ENCODE measurements at places on chromosomes 5 and 9. TPM values are rescaled to one million over a fixed set of nuclear protein-coding genes. Genes with fewer than 3 reads are reported as not detected.

DNA sequence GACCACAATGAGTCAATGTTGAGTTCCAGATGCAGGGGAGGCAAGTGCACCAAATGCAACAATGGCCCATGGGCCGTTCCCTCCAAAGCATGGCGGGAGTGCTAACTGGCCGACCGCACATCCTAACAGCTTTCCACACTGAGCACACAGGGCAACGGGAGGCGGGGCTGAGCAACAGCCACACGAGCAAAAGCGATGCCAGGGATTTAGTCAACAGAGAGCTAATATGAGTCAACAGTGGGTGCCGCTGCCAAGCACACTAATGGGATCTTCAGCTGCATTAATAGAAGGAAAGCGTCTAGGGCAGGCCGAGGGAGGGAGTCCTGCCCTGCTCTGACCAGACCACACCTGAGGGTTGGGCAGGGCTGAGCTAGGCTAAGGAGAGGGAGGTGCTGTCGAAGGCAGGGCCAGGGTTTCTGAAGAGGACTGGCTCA, 4.6 kb downstream of the EPB41L4B start:
- no peak for DNase-seq

Gene FOXI1
- total RNA-seq, result not detected

DNA sequence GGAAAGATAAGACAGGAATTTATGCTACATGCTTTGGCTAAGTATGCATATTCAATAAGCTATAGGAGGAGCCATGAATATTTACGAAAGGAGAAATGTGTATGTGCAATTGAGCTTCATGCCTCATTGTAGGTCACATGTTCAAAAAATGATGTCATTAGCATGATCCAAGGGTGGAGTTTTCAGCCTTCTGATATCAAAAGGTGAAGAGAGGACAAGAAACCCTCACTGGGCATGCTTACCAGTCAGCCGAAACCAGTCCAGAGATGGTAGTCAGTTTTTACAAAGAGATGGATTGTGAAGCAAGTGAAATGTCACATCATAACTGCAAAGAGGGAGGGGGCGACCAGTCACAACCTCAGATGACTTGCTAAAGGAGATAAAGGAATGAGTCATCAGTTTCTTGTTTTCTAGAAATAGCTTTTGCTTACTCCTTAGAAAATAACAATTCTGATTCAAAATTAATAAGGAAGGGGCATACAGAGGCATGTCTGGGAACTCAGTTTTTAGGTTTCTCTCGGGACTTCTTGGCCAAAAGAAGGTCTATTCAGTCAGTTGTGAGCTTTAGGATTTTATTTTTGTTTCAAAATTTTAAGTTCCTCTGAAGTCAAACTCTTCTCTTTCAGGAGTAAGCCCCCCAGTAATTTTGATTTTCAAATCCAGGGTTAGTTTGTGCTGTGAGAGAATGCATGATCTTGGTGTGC, 1067.8 kb upstream of the EDIL3 start:
- no peak for DNase-seq

DNA sequence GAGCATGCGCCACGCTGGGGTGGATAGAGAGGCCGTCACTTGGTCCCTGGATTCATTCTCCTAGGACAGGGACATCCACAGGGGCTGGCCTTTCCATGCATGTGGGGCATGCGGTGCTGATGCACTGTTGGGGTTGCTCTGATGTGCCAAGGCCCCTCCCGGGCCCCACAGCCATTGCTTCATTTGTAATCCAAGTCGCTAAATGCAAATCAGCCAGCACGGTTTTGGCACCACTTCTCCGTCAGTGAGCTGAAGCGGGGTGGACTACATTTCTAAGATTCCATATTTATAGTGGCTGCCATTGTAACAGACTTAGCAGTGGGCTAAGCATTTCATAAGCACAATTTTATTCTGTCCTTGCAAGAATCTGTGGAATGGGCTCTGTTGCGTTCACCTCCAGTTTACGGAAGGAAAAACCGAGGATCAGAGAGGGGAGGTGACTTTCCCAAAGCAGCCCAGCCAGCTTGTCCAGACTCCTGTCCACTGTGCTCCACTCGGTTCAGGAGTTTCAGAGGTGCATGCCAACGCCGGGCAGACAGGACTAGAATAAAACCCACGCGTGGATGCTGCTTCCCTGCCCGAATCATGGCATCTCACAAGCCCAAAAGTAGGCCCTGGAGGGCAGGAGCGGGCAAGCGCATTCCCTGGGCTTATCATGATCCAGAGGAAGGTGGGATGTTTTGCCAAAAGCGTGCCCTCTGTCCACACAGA, 102.6 kb upstream of the COL5A1 start:
- no peak for DNase-seq

- DNase-seq, result no peak
Measured at GRCh38 chr5:30937070-30937469, 256.4 kb upstream of the CDH6 start.

DNA sequence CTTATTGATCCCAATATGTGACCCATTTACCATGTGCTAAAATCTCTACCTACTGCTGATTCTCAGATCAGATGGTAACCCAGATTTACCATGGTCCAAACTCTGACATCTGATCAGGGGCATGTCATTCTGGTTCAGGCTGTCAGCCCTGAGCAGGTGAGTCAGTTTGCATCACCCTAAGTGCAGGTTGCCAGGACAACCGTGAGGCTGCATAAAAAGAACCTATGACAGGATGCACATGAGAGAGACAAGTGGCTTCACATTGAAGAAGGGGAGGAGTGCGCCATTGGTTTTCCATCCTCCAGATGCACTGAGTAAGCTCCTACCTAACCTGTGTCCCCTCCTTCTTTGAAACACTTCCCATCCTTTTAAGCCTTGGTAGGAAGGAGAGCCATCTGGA, 801 bp upstream of the PRSS3 start:
- no peak for DNase-seq

Gene GBGT1
- total RNA-seq, result 15.9 TPM

- DNase-seq, result no peak
Measured at GRCh38 chr9:11023201-11023600, 410.4 kb upstream of the PTPRD start.

DNA sequence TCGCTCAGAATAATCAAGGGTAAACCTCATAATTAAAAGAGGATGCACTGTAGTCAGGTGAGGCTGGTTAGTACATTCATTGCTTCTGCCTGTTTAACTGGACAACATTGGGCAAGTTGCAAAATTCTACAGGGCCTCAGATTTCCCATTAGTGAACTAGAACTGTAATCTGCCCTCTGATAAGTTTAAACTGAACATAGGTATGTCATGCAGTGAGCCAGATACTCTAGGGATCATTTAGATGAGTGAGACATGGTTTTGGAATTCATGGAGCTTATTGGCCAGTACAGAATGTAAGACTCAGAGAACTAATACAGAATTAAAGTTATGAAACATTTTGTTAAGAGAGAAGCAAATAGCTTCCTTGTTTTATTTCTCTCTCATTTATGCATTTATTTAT, 35.9 kb downstream of the RNF44 start:
- no peak for DNase-seq

Gene SIMC1
- total RNA-seq, result 28.3 TPM

DNA sequence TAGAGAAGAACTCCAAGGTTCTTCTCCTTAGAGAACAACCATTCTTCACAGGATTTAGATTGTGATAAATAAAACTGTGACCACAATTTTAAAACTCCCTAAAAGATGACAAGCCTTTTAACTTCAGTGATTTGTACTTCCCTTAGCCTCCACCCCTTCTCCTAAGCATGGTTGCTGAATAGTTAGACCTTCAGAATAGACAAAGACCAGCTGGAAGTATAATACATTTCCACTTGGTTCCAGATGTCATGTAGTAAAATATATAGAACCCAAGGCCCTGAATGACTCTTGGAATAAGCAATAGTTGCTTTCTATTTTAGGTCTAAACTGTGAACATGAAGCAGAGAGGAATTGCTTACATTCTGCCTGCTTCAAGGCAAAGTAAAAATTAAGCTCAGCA, 208.7 kb downstream of the ARRDC3 start:
- DNase-seq, result no peak

GRCh38 chr5:151320481-151320880, 16.9 kb upstream of the SLC36A3 start:
- DNase-seq, result peak; percentile 86

- DNase-seq, result no peak
Measured at GRCh38 chr5:40587376-40587775, 92.3 kb upstream of the PTGER4 start.

Gene SPINK4
- total RNA-seq, result not detected

GRCh38 chr5:113084402-113085083, 107.9 kb downstream of the DCP2 start:
- DNase-seq, result no peak

GRCh38 chr5:43804041-43804440, 201.1 kb downstream of the NNT start:
- no peak for DNase-seq

- no peak for DNase-seq
Measured at GRCh38 chr9:74132986-74133385, 364.1 kb upstream of the RORB start.

- no peak for DNase-seq
Measured at GRCh38 chr5:55711507-55712022, 559 bp downstream of the SLC38A9 start.

DNA sequence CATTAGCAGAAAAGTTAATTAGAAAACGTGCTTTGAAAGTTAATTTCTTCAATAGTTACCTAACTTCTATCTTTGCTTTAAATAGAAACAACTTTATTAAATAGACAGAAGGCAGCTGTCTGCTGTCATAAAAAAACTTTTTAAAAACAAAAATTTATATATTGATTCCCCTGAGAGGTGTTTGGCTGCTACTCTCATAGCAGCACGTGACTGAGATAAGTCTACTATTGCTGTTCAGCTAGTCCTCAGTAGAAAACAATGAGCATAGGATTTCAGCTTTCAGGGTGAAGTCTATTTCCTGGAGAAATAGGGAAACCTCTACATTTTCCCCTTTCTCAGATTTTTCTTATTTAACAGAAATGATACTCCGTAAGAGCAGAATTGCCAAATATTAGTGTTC, 135.0 kb upstream of the FBN2 start:
- DNase-seq, result no peak

- DNase-seq, result no peak
Measured at GRCh38 chr9:122087406-122088200, 5.5 kb downstream of the TTLL11 start.

DNA sequence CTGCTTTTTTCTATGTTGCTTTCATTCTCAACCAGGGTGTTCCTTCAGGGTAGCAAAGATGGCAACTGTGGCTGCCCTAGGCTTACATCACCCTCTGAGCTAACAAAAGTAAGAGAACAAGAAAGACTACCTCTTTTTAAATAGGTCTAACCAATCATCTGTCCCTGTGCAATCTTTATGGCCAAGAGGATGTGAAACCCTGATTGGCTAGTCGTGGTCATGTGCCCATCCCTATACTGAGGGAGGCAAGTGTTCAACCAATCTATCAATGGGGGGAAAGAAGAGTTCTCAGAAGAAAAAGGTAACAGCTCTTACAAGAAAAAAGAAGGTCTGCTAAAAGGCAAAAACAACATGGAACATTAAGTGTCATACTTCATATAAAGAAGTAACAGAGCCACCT, 11.7 kb upstream of the SNCAIP start:
- no peak for DNase-seq

GRCh38 chr9:89274838-89275237, 36.2 kb upstream of the CKS2 start:
- DNase-seq, result no peak

Gene SOWAHA
- total RNA-seq, result 0.06 TPM

- no peak for DNase-seq
Measured at GRCh38 chr5:160635663-160636062, 214.0 kb downstream of the PTTG1 start.

DNA sequence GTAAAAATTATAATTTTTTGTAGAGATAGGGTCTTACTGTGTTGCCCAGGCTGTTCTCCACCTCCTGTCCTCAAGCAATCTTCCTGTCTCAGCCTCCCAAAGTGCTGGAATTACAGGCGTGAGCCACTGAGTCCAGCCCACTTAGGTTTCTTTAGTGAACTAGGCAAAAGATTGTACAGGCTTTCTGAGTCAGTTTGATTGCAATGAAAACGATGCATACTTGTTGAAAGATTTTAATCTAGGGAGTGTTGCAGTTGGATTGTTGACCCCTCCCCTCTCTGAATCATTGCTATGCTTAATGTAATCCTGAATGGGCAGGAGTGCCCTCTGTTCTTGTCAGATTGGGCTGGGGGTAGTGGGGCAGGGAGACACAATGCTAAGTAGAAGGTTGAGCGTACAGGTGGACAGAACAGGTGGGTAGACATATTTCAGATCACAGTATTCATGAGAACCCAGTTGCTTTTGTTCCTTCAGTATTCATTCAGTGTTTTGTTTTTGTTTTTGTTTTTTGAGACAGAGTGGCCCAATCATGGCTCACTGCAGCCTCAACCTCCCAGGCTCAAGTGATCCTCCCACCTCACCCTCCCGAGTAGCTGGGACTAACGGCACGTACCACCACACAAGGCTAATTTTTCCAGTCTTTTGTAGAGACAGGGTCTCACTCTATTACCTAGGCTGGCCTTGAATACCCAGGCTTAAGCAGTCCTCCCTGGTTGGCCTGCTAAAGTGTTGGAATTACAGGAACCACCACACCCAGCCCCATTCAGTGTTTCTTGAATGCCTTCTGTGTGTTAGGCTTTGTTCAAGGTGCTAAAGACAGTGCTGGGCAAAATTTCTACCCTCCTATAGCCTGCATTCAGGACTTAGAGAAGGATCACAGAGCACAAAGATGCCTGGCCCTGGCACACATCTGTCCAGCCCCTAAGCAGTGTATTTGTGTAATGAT, 70.1 kb downstream of the KIAA1958 start:
- no peak for DNase-seq

DNA sequence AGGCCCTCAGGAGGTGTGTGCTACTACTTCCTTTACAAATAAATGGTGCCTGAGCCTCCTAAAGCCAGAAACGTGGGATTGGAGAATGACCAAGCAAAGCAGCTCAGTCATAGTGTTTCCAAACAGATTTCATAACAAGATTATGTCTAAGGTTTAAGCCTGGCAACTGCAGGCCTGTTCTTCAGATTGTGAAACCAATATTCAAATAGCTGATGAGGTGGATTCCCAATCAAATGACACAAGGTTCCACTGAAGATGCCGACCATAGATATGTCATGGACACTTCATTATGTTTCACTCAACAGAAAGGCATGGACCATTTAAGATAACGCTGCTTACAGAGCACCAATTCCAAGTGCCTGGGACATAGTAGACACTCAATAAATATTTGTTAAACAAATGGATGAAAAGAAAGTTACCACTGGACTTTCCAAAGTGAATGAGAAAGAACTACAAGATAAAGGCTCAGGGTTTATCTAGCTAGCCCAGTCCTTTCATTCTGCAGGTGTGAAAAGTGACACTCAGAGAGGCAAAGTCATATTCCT, 189.5 kb downstream of the ACTL7B start:
- no peak for DNase-seq

DNA sequence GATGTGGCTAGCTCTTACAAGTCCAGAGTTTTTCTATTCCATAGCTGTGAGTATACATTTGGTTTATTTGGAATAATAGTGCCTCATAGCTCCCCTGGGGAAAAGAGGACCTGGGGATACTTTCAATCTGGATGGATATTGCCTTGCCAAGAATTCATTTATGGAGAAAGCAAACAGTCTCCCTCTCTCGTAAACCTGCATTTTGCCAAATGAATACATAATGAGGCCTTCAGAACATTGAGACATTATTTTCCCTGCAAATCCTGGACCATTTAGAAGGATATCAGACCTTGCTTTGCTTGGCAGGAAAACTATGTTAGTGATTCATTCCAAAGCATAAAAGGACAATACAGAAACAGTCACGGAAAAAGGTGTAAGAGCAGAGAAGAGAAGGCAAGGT, 569.6 kb upstream of the BRINP1 start:
- no peak for DNase-seq

Gene MYOZ3
- not detected for total RNA-seq

- DNase-seq, result no peak
Measured at GRCh38 chr9:110175275-110175968, 32.5 kb downstream of the C9orf152 start.

- DNase-seq, result no peak
Measured at GRCh38 chr5:68172314-68172713, 43.2 kb upstream of the PIK3R1 start.

Gene CLIC3
- not detected for total RNA-seq
